Prostate gland (tissue), 2 donors: ENCODE measurements at places on chromosomes 4 and X.

DNA sequence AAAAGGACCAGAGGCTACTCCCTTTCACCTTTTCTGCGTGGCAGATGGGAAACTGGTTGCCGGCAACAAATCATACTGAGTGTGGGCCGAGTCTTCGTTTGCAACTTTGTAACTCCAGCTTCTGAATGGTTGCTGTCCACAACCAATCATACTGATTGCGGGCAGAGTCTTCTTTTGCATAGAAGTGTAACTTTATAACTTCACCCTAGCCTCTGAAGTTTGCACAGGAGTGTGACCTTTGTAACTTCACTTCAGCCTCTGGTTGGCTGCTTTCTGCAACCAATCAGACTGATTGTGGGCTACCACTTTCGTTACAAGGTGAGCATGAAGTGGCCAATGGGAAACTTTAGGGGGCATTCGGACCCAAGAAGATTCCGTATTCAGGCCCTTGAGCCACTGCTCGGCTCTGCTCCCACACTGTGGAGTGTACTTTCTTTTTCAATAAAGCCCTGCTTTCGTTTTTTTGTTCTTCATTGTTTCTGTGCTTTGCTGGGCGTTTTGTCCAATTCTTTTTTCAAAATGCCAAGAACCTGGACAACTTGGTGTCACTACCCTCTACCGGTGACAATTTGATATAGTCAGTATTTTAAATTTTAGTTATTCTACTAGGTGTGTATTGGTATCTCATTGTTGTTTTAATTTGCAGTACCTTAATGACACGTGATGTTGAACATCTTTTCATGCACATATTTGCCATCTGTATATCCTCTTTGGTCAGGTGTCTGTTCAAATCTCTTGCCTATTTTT, 9.0 kb upstream of the PAGE5 start:
- DNase-seq: no peak

- no peak for DNase-seq
Measured at GRCh38 chrX:71198066-71198465, 25.0 kb upstream of the GJB1 start.

- DNase-seq: no peak
Measured at GRCh38 chr4:10022346-10023049, 1.2 kb upstream of the SLC2A9 start.

GRCh38 chrX:1417921-1418771, 26.2 kb upstream of the SLC25A6 start:
- no peak for DNase-seq

DNA sequence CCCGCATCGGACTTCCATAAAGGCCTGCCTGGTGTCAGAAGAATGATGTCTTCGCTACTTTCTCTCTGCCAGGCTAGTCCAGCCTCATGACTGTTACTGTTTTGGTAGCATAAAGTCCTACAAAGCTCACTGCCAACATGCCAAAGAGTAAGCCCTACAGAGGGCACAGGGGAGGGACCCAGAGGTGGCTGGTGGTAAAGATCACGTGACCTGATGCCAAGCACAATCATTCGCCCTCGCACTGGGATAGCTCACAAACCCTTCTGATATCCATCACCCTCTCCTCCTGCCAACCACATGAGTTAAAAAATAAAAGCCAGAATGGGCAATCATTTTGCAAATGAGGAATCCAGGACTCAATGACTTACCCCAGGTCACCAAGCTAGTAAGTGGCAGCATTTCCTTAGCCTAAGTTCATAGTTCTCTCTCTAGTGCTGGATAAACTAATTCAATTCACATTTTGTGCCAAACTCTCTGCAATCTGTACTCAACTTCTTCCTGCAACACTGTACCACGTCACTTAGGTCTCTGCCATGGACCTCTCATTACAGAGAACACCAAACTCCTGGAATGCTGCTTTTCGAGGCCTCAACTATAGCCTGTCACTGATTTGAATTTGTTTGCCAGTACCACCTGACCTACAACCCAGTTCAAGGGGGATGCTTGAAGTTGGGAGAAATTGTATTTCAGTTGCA, 178.1 kb downstream of the SH3KBP1 start:
- DNase-seq: no peak

DNA sequence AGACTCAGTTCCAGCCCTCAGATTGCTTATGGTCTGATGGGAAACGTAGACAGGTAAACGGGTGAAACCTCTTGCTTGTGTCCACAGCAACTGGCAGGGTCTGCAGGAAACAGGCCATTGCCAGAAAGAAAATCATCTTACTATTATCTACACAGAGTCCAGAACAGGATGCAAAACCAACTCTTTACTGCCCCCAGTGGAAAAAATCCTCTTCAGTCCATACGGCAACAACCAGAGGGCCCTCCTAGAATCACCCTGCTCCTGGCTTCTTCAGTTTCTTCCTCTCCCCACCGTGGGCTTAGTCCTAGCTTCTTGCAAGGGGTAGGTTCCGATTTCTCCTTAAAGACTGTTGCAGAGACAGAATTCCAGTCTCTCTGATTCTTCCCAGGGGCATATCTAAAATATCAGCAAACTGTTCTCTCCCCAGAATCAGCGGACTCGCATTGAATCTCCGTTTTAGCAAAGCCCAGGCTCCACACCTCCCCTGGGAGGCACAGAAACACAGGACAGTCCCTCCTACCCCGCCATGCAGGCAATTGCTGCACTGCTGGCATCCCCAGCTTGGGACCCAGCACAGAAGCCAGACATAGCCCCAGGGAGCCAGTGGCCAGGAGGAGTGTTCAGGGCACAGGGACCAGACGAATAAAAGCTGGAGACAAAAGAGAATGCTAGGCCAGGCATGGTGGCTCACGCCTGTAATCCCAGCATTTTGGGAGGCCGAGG, 41.0 kb upstream of the SH3RF1 start:
- DNase-seq: no peak

GRCh38 chr4:1366371-1367229, 19.6 kb downstream of the UVSSA start:
- no peak for DNase-seq

DNA sequence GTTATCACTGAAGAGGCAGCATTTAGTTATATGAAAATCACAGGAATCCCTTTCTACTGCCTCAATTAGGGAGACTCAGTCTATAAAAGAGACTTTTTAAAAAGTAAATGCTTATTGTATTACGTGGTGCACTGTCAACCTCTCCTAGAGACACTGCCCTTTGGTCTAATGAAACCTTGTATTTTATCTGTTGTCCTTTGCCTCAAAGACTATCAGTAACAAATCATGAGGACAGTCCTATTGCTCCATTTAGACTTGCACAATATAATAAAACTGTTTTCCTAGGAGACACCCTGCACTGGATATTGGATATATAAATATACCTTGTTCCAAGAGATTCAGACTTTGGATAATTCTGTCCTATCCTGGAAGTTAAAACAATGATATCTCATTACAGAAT, 34.2 kb downstream of the VCX3A start:
- DNase-seq: no peak

DNA sequence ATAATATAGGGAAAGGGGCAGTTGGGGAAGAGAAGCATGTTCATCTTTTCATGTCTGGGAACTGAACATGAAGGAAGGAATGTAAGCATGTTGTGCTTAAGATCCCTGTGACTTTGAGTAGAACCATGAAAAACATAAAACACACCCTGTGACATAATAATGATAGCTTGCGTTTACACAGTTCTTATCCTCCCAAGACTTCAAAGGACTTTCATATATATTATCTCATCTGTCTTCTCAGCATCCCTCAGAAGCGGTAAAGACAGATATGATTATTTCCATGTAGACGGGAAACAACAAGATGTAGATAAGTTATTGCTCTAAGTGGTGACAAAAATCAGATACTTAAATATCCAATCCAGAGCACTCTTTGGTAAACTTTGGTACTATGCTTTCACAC, 3.3 kb upstream of the SH3RF1 start:
- no peak for DNase-seq

GRCh38 chr4:16597845-16598596, 300.4 kb downstream of the LDB2 start:
- DNase-seq: no peak
